ENCODE measurements at places on chromosomes 6 and 20.

- no peak for DNase-seq
These were observed 33.6 kb downstream of the COL20A1 start for GRCh38 chr20:63326314-63327230.

DNA sequence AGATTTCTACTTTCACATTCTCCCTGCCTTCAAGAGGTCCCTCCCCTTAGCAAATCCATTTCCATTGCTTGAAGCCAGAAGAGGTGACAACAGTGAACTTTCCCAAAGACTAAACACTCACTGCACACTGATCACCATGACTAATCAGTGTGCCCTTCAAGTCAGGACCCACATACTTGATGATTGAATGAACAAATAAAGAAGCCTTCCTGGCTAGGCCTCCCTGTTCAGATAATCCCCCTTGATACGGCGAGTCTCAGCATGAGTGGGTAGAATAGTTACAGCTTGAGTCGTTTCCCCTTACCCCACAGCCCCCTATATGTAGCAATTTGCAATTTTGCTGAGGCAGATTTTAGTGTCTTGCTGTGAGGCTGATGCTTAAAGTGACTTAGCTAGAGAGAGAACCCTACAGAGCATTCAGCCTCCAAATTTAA, 102.2 kb downstream of the UNC5CL start:
- DNase-seq = peak; percentile 95

GRCh38 chr6:52642368-52642767, 28.5 kb upstream of the TMEM14A start:
- no peak for DNase-seq

GRCh38 chr6:77470983-77471382, 7.7 kb upstream of the HTR1B start:
- no peak for DNase-seq

GRCh38 chr6:130913120-130913519, 85.9 kb downstream of the SMLR1 start:
- no peak for DNase-seq

DNA sequence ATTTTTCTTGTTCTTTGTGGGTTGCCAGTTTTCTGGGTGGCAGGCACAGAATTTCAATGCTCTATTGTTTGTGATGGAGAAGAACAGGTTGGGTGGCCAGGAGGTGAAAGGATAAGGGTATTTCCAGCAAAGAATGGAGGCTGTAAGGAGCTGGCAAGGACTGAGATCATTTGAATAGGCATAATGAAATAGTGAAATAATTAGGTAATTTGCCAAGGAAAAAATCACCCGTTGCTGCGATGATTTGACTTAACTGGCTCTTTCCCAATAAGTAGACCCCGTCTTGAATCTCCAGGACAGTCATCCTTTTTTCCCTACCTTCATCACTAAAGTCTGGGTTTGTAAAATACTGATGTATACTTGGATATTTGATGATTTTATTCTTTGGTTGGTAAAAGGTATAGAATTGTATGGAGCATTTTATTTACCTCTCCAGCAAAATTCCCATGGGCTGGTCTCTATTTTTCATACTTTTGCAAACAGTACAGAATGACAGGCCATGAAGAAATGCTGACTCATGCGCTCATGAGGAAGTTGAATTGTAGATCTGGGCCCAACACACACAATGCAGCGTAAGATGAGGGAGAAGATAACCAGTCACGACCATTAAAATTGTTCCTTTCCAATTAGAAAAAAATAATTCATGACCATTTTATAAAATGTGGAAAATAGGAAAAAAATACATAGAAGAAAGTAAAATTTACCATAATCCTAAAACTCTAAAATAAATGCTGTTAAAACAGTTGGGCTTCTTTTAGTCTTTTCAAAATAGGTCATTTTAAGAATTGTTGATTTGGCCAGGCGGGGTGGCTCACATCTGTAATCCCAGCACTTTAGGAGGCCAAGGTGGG, 2.4 kb upstream of the GCNT2 start:
- DNase-seq = no peak

- no peak for DNase-seq
These were observed 27.5 kb upstream of the RPS6KA2 start for GRCh38 chr6:166654573-166654972.

DNA sequence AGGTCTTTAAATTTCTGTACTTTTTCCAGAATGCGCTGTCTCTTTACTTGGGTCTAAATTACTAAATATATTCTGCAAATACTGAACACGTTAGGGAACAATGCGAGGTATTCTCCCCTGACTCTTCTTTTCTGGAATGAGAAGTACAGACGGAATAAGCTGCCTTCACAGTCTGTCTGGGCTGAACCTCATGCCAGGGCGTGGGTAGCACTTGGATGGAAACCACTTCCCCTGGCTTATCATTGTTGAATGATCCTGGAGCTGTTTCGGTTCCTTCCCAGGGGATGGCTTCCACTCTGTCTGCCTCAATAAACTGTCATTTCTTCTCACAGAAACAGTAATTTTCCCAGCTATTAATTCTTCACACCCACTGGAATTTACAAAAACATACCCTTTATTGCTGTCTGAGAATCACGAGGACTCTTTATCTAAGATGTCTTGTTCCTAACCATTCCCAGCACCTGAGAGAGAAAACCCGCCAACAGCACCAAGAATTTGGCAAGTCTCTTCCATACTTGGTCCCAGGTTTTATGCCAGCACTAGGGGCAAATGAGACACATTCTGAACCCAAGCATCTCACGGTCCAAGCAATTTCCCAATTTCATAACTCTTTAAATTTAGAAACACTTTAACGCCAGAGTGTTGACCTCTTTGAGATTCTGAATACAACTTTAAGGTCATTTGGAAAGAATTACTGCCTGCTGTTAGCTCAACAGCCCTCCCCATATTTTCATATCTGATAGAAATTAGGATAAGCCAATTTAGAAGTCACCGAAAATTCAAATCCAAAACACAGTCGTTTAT, 43.2 kb upstream of the ADGRF5 start:
- DNase-seq = peak; percentile 9

Measured in fibroblast of skin of right biceps (primary cell).